ENCODE measurements at places on chromosomes 1 and 21. TPM values are rescaled to one million over a fixed set of nuclear protein-coding genes. Genes with fewer than 3 reads are reported as not detected.

GRCh38 chr1:203480525-203481084 is 5.0 kb downstream of the PRELP start:
- peak; percentile 67 for DNase-seq
- H3K4me1 ChIP-seq, result peaks cover 3% of the 10 kb centered on the region
- H3K27ac ChIP-seq, result no peak overlapping the region
- H3K36me3 ChIP-seq, result no peaks in the 10 kb centered on the region

- H3K4me3 ChIP-seq, result no peak overlapping the region
These were observed 35.3 kb downstream of the DTL start for GRCh38 chr1:212070720-212071302.

- peaks cover 33% of the 10 kb centered on the region for H3K36me3 ChIP-seq
- no peak for DNase-seq
- H3K4me3 ChIP-seq, result no peak overlapping the region
- H3K27me3 ChIP-seq, result no peaks in the 10 kb centered on the region
- H3K27ac ChIP-seq, result peak overlapping the region; percentile 58
These were observed 14.0 kb downstream of the DCST2 start for GRCh38 chr1:155019377-155020245.

GRCh38 chr1:47262787-47263413 is 30.9 kb upstream of the TAL1 start:
- peak; percentile 56 for DNase-seq
- H3K36me3 ChIP-seq, result peaks cover 34% of the 10 kb centered on the region
- no peak overlapping the region for H3K27ac ChIP-seq
- no peak overlapping the region for H3K4me3 ChIP-seq

- H3K36me3 ChIP-seq, result no peaks in the 10 kb centered on the region
- H3K4me3 ChIP-seq, result no peak overlapping the region
- H3K27me3 ChIP-seq, result no peaks in the 10 kb centered on the region
These were observed 17.0 kb downstream of the FAM151A start for GRCh38 chr1:54606096-54606989.

DNA sequence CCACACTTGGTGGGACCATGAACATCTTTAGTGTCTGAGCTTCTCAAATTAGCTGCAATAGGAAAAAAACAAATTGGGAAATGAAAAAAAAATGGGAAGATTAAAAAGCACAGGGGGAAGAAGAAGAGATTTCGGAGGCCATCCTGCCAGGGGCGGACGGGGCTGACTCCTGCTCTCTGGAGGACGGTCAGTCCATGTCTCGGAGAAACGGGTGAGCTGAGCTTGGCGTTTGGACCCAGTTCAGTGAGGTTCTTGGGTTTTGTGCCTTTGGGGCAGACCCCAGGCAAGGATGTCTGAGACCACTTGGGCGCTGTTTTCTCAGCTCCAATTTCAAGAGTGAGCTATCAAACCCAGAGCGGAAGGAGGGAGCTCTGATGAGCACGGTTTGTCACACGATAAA is 123.9 kb downstream of the PRDM2 start:
- no peaks in the 10 kb centered on the region for H3K4me1 ChIP-seq
- no peaks in the 10 kb centered on the region for H3K27me3 ChIP-seq
- H3K27ac ChIP-seq, result no peak overlapping the region
- DNase-seq, result no peak
- peaks cover 4% of the 10 kb centered on the region for H3K36me3 ChIP-seq

DNA sequence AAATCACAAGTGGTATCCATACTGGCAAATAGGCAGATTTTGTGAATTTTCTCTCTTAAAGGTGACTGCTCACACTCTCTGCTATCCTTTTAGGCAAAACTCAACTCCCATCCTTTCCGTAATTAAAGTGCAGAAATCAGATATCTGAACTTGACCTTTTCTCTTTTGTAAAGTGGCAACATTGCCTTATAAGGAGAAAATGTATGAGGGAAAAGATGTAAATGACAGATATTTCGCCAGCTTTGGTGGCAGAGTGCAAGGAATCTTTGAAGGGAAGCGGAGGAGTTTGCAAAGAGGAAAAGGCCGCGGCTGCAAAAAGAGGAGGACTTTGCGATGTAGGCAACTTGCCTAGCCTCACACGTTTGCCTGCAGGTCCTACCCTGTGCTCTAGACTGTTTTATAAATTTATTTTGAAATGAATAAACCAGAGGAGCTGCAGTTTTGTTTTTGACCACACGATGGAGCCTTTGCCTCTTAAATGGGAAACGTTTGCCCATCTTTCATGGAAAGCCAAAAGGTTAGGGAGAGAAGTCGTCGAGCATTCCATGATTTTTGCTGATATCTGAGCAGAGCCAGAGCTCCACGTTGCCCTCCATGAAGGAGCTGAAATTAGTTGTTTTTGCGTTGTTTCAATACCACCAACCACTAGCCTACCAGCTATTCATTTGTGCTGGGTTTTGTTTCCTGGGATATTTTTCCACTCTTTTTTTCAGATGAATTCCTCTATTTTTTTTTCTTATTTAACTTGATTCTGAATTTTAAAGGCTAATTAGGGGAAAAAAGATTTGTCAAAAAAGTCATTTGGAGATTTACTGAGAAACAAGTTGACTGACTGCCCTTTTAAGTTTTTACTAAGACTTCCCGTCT is 242.3 kb downstream of the LMX1A start:
- H3K36me3 ChIP-seq, result no peaks in the 10 kb centered on the region
- H3K27ac ChIP-seq, result no peak overlapping the region
- H3K4me3 ChIP-seq, result no peak overlapping the region
- H3K4me1 ChIP-seq, result no peaks in the 10 kb centered on the region
- DNase-seq, result peak; percentile 35
- H3K27me3 ChIP-seq, result peaks cover 29% of the 10 kb centered on the region

- H3K4me1 ChIP-seq, result no peaks in the 10 kb centered on the region
- H3K27ac ChIP-seq, result no peak overlapping the region
- H3K36me3 ChIP-seq, result no peaks in the 10 kb centered on the region
- H3K27me3 ChIP-seq, result peaks cover 6% of the 10 kb centered on the region
- no peak overlapping the region for H3K4me3 ChIP-seq
These were observed 42.7 kb downstream of the SPATA46 start for GRCh38 chr1:162333991-162334390.

DNA sequence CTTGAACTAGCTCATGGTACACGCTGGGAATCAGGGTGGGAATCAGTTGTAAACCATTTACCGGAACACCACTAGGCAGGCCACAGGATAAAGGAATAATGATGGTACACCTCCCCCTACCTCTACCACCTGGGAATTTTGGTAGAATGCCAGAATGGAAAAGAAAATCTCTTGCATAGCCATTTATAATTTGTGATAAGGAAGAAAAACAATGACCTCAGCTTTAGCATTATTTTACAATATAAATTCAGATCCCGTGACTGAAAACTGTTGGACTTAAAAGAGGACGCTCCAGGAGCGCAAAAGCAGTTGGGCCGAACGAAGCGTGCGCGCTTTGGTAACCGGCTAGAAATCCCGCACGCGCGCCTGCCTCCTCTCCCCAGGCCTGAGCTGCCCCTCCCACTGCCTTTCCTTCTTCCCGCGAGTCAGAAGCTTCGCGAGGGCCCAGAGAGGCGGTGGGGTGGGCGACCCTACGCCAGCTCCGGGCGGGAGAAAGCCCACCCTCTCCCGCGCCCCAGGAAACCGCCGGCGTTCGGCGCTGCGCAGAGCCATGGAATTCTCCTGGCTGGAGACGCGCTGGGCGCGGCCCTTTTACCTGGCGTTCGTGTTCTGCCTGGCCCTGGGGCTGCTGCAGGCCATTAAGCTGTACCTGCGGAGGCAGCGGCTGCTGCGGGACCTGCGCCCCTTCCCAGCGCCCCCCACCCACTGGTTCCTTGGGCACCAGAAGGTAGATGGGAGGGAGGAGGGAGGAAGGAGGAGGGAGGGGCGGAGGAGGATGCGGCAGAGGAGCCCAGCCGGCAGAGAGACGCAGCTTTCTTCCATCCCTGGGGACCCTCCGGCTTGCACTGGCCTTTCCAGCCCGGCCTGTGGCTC is at the start of gene CYP4X1:
CYP4X1 (plus strand) TSS at position 402 of the 873 bp plus-strand sequence; CDS start at position 551, 149 bp downstream.
- H3K4me3 ChIP-seq, result no peak within 1 kb of the TSS
- H3K4me1 ChIP-seq, result no peaks in the 10 kb centered on the region
- H3K27ac ChIP-seq, result no peak within 1 kb of the TSS
- H3K36me3 ChIP-seq, result no peaks in the 10 kb centered on the region
- peaks cover 29% of the 10 kb centered on the region for H3K27me3 ChIP-seq
- DNase-seq, result no peak

GRCh38 chr1:76065270-76065669 is 9.3 kb upstream of the ST6GALNAC3 start:
- peaks cover 14% of the 10 kb centered on the region for H3K27me3 ChIP-seq
- H3K4me3 ChIP-seq, result no peak overlapping the region
- DNase-seq, result no peak
- H3K36me3 ChIP-seq, result no peaks in the 10 kb centered on the region
- no peak overlapping the region for H3K27ac ChIP-seq

DNA sequence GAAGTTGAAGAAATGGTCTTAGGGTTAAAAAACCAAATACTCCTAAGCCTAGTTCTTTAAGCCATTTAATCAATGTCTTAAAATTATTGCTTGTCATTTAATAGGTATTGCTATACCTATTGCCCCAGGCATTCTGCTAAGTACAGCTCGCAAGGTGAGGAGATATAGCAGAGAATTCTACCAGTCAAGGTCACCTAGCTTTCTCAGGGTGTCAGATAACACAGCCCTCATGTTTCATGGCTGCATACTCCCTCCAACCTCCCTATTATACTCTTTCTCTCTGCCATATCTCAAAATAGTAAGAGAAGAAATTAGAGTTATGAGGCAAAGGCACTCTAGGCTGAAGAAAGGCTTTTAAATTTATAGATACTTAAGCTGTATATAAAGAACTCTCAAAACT is 68.4 kb upstream of the GPR88 start:
- H3K4me3 ChIP-seq, result no peak overlapping the region
- no peak overlapping the region for H3K27ac ChIP-seq

GRCh38 chr1:227769047-227769935 is 34.1 kb downstream of the SNAP47 start:
- H3K27ac ChIP-seq, result no peak overlapping the region
- no peak overlapping the region for H3K4me3 ChIP-seq
- peaks cover 48% of the 10 kb centered on the region for H3K4me1 ChIP-seq
- no peak for DNase-seq
- no peaks in the 10 kb centered on the region for H3K27me3 ChIP-seq

- no peaks in the 10 kb centered on the region for H3K27me3 ChIP-seq
- peaks cover 3% of the 10 kb centered on the region for H3K4me1 ChIP-seq
- peaks cover 2% of the 10 kb centered on the region for H3K36me3 ChIP-seq
These were observed 11.3 kb downstream of the SLC19A2 start for GRCh38 chr1:169474302-169474995.

GRCh38 chr1:237000191-237000590 is 4.0 kb downstream of the MT1HL1 start:
- peaks cover 3% of the 10 kb centered on the region for H3K27me3 ChIP-seq
- H3K4me1 ChIP-seq, result no peaks in the 10 kb centered on the region
- no peaks in the 10 kb centered on the region for H3K36me3 ChIP-seq
- no peak for DNase-seq

GRCh38 chr21:41269535-41269934 is 47.1 kb upstream of the FAM3B start:
- no peaks in the 10 kb centered on the region for H3K4me1 ChIP-seq
- no peak overlapping the region for H3K4me3 ChIP-seq
- no peak overlapping the region for H3K27ac ChIP-seq
- peaks cover 4% of the 10 kb centered on the region for H3K36me3 ChIP-seq

DNA sequence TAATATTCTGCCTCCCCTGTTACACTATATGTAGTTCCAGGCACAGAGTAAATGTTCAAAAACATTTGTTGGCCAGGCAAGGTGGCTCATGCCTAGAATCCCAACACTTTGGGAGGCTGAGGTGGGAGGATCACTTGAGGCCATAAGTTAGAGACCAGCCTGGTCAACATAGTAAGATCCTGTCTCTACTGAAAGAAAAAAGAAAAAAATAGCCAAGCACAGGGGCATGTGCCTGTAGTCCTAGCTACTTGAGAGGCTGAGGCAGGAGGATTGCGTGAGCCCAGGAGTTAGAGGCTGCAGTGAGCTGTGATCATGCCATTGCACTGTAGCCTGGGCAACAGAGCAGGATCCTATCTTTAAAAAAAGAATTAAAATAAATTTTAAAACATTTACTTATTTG is 57.6 kb upstream of the SIM2 start:
- no peak overlapping the region for H3K27ac ChIP-seq
- H3K36me3 ChIP-seq, result peaks cover 1% of the 10 kb centered on the region
- H3K4me1 ChIP-seq, result peaks cover 8% of the 10 kb centered on the region
- no peak for DNase-seq
- peaks cover 7% of the 10 kb centered on the region for H3K27me3 ChIP-seq
- no peak overlapping the region for H3K4me3 ChIP-seq

DNA sequence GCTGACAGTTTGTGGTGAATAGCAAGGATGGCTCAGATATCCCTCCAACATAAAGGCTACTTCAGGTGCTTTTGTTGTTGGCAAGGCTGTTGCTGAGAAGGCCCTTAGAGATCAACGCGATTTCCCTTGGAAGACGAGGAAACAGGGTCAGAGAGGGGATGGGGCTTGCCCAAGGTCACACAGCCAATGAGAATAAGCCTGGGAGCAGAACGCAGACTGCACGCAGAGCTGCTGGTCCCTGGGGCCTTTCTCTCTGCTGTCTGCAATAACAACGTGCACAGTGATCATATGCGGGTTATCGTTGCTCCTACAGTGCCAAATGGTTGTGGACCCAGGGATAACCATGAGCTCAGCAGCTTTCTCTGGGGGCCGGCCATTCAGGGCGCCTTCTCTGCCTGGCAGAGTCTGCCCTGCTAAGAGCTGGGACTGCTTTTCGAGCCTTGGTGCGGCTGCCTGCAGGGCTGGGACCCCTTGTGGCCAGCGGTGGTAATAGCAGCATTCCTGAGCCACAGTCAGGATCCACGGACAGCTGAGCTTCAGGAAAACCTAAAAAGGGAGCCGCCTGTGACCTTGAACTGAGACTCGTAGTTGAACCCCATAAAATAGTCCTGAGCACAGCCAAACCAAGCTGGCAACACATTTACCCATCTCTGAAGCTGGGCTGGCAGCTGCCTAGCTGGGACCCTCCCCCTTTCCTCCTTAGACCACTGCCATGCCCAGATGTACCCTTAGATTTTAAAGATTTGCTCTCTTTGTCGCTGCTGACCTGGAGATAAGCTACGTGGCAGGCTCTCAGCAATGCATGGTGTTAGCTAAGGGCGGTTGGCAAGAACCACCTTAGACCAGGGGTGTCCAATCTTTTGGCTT is 39.8 kb downstream of the HTR6 start:
- H3K27ac ChIP-seq, result no peak overlapping the region
- no peak overlapping the region for H3K4me3 ChIP-seq
- DNase-seq, result peak; percentile 77

The TOMM40L gene
- 12.3 TPM for total RNA-seq

The ZNF436 gene
- total RNA-seq, result 5.2 TPM

The RNF223 gene
- not detected for total RNA-seq

The NBPF20 gene
- 1.2 TPM for total RNA-seq

The FCRL2 gene
- total RNA-seq, result not detected

The ZMYND12 gene
- total RNA-seq, result 1.6 TPM

The TINAGL1 gene
- total RNA-seq, result not detected

The DNASE2B gene
- total RNA-seq, result not detected
